ENCODE measurements at places on chromosomes 16 and 17.

DNA sequence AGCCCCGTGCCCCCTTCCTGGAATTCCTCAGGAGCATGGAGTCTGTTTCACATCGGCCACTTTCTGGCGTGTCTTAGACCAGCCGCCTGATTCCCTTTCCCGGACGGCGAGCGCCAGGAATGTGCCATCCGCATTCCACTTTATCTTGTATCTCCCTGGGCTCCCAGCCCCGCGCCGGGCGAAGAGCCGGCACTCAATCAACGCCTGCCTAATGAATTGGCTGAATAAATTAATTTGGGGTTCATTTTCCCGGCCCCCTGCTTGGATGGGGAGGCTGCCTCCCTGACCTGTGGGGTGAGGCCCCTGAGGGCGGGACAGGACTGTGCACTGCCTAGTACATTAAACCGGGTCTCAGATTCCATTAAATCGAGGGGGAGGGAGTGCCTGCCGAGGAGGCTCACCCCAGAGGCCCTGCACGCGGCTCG, 282.3 kb upstream of the TNRC6C start:
- no peak for DNase-seq

DNA sequence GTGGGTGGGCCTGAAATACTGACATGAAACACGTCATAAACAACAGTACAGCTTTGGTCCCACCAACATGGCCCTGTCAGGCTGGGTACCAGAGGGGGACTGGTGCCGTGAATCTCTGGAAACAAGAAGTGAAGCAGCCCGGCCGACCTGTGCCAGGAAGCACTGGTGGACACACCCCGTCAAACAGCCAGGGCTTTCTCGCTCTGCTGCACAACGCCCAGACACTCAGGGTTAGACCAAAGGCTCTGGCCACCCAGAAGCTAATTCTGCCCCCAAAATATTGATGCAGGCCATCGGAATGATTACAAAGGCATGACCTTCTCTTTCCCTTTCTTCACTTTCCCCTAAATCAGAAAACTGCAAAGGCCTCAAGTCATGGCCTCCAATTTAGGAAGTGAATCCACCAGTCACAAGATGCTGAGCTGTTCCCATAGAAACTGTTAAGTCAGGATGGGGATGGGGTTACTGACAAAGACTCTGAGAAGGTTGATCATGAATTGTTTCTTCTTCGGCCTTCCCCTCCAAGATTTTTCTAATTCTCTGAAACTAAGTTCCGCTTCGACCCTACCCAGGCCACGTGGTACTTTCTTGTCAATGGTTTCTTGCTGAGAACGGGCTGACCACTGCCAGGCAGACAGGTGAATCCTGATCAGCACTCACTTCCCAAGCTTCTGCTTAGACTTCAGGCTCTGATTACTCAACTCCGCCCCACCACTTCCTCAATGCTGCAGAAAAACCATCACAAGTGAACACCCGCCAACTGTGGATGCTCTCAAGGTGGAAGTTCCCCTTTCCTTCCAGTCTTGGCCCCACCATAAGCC, 6.7 kb downstream of the PITPNA start:
- DNase-seq, result no peak

DNA sequence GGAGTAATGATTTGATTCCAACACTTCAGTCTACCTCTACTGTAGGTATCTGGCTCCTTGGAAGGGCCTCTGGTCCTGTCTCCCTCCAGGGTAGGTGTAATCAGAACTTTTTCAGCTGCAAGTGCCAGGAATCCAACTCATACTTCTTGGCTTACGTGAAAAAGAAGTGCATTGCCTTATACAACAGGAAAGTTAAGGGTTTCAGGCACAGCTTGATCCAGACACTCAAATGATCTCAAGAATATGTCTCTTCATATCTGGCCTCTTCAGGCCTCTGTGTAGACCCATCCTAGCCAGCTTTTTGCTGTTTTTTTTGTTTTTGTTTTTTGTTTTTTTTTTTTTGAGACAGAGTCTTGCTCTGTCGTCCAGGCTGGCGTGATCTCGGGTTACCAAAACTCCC, 4.2 kb upstream of the CORO1A start:
- DNase-seq, result no peak

DNA sequence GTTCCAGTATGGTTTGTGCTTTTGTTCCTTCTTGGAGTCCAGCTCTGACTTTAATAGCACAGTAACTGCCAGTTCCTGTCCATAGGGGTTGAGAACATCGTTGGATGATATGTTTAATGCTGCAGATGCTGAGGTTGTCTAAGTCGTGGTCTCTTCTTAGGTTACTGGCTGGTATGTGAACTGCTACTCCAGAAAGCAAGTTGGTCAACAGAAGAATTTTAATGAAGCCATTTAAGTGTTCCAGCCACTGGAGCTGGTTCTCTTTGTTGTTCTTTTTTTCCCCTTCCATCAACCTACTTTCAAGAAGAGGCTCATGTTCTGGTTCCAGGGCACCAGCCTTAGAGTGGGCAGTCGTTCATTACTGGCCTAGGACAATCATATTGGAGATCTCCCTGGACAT, 140.3 kb upstream of the TBX2 start:
- no peak for DNase-seq

DNA sequence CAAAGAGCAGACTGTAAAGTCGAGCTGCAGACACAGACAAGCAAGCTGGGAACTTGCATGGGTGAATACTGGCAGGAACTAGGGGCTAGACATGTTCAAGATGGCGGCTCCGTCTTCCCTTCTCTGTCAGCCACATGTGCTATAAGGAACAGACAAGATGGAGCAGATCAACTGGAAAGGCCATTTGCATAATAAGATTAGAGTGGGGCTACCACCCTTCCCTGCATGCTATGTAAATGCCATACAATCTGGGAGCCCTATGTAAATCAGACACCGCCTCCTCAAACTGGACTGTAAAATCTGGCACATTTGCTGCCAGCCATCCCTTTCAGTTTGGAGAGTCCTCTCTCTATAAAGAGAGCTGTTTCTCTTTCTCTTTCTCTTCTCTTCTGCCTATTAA, 640.1 kb upstream of the CDH8 start:
- DNase-seq, result no peak

GRCh38 chr16:8137606-8138005, 452.7 kb downstream of the TMEM114 start:
- no peak for DNase-seq

DNA sequence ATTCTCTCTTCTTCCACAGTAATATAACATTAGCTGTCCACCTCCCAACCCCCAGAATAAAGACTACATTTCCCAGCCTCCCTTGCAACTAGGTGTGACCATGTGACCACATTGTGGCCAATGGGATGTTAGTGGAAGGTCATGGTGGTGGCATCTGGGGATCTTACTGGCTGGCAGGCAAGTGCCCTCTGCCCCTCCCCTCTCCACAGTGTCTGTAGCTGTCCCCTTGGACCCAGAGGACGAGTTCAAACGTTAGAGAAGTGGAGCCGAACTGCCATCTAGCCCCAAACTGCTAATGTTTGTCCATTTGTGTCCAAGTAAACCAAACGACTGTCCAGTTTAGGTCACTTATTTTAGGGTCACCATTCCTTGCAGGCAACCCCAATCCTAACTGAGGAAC, 26.6 kb upstream of the KCNG4 start:
- DNase-seq, result peak; percentile 60

GRCh38 chr16:73480381-73480780, 432.5 kb upstream of the ZFHX3 start:
- no peak for DNase-seq

GRCh38 chr17:71922439-71922838, 198.4 kb upstream of the SOX9 start:
- DNase-seq, result no peak

DNA sequence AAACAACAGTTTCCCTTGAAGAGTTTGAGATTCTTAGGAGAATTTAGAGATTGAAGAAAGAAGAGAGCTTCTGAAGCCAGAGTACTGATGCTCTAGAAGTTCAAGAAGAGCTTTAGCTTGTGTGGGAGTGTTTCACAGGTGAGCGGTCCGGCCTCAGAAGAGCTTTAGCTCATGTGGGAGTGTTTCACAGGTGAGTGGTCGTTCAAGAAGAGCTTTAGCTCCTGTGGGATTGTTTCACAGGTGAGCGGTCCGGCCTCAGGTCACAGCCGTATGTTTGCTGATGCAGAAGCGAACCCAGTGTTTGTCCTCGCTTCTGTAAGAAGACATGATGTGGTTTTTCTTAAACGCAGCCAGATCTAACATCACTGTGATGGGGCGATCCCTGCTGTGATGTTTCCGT, 76.4 kb downstream of the SEC14L1 start:
- DNase-seq, result no peak

DNA sequence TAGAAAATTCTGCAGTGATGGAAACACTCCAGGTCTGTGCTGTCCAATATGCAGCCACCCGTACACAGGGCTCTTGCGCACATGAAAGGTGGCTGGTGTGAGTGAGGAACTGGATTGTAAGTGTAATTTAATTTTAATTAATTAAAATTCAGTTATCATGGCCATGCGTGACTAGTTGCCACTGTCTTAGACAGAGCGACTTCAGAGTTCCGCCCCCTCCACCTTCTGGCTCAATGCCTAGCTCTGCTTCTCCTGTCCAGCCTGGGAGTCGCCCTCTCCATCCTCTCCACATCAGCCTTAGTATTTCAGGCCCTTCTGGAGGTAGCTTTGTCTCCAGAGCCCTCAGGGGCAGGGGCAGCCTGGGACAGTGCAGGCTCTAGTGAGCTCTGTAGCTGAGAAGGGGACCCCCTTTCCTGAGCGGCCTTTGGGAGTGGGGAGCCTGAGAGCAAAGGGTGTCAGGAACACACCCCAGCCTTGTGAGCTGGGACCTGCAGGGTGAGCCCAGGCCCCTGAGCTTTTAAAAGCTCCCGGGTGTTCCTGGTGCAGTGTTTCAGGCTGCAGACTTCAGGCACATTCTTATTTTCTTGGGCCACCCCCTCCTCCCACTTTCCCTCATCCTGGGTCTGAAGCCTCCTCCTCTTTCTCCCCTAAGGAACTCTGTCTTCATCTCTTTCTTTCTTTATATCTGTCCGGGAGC, 99.4 kb downstream of the IRF8 start:
- DNase-seq, result peak; percentile 5

DNA sequence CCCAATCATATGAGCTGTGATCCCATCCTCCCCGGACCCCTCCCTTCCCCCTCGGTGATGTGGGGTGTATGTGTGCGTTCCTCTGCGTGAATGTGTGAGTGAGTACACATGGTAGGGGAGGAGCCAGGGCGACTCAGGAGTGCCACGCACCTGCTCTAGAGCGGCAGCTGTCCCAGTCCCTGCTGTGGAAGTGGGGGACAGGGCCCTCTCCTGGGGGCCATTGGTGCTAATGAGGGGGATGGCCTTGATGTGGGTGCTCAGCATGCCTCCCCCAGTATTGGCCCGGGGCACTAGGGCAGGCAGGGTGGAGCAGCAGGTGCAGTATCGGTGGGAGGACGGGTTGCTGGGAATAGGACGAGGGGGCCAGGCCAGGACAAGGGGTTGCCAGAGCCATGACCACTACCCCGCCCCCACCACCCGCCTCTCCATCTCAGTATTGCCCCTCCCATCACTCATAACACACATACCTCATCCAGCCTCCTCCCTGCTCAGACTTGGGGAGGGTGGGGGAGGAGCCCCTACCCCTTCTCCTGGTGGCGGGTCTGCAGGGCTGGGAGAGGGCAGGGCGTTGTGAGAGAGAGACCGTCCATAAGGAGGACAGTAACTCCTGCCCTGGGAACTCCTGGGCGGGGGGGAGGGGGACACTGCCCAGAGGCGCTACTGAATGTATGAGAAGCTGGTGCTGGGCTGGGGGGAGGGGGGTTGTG, 8.5 kb downstream of the NR1D1 start:
- no peak for DNase-seq

GRCh38 chr17:79855331-79856124, 16.3 kb upstream of the CBX4 start:
- DNase-seq, result no peak

GRCh38 chr16:12434567-12434966, 369.1 kb downstream of the CPPED1 start:
- DNase-seq, result no peak

GRCh38 chr17:75488693-75489510, 26.4 kb downstream of the CASKIN2 start:
- no peak for DNase-seq

DNA sequence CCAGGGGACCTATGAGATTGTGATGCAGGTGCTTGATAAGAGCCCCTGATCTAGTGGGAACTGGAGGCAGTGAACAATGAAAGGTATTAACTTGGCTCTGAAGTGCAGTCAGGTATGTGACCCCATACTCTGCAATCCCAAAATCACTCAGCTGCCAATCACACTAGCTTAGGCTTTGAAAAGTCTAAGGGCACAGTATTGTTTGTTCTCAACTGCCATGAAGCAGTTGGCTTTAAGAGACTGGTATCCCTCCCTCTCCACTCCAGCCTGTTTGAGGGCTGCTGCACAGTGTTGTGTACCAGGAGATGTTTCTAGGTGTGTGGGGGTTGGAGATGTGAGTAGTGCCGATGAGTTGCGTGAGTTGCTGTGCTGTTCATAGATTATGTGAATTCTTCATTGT, 2.4 kb downstream of the YPEL2 start:
- DNase-seq, result no peak

DNA sequence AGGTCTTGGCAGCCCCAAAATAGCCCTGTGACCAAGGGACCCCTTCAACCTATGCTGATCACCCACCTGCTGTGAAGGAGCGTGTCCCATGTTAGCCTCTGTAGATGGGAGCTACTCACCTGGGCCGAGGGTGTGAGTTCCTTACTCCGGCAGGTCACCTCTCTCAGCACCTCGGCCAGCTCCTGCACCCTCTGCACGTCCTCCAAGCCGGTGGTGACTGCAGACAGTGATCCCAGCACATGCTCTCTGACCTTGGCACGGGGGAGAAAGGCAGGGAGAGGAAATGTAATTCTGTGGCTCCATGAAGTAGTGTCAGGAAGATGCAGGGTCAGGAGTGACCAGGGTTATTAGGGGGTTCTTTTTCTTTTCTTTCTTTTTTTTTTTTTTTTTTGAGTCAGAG, 67.7 kb upstream of the BCO1 start:
- DNase-seq, result no peak

DNA sequence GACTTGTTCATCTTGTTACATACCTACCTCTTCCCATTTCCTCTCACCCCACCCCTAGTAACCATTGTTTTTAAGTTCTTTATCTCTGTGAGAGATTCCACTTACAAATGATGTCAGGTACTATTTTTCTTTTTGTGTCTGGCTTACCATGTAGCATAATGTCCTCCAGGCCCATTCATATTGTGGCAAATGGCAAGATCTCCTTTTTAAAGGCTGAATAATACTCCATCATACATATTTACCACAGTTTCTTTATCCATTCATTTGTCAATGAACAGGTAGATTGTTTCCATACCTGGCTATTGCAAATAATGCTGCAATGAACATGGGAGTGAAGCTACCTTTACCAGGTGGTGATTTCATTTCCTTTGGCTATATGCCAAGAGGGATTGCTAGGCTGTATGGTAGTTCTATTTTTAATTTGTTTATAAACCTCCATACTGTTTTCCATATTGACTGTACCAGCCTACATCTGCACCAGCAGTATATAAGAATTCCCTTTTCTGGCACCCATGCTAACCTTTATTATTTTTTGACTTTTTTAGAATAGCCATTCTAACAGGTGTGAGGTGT, 53.9 kb downstream of the NSRP1 start:
- no peak for DNase-seq

- DNase-seq, result no peak
These were observed 42.0 kb upstream of the XYLT1 start for GRCh38 chr16:17512636-17513220.

- no peak for DNase-seq
These were observed 6.8 kb upstream of the CA4 start for GRCh38 chr17:60142872-60143499.

GRCh38 chr17:5225668-5226457, 8.8 kb downstream of the SCIMP start:
- no peak for DNase-seq

Data from 8988T (cell line).